ENCODE measurements at places on chromosomes 1 and 21. TPM values are rescaled to one million over a fixed set of nuclear protein-coding genes. Genes with fewer than 3 reads are reported as not detected.

The OPTC gene
- polyA plus RNA-seq, result 0.28 TPM

The OPRD1 gene
- polyA plus RNA-seq, result 0.08 TPM

DNA sequence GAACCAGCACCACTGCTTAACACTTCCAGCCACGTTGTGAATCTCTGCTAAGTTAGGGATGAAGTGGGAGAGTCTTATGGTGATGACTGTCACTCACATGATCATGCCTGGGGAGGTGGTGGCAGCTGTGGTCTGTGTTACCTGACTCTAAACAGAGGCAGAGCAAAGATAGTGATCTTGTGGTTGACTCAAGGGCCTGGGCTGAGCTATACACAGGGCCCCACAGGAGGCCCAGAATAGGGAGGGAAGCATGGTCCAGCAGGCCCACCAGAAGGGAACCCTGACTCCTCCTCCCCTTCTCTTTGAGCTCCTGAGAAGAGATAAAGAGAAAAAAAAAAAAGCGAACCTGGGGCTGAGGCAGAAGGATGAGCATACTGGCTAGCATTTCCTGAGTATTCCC lies 55.0 kb downstream of the PLXNA2 start:
- peak overlapping the region; percentile 29 for H3K27ac ChIP-seq
- H3K4me3 ChIP-seq, result no peak overlapping the region
- H3K27me3 ChIP-seq, result no peaks in the 10 kb centered on the region
- DNase-seq, result no peak
- H3K36me3 ChIP-seq, result no peaks in the 10 kb centered on the region

DNA sequence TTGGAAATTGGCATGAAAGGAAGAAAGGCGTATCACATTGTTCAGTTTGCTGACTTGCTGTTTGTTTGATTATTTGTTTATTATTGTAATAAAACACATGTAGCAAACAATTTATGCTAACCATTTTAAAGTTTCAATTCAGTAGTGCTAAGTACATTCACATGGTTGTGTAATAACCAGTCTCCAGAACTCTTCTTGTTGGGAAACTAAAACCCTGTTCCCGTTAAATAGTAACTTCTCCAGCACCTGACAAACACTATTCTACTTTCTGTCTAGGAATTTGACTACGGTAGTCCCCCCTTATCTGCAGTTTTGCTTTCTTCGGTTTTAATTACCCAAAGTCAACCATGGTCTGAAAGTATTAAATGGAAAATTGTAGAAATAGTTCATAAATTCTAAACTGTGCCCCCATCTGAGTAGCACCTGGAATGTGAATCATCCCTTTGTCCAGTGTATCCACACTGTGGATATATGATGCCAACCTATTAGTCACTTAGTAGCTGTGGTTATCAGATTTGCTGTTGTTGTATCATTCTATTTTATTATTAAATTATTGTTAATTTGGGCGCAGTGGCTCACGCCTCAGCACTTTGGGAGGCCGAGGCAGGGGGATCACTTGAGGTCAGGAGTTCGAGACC lies 5.5 kb downstream of the MORC3 start:
- H3K27ac ChIP-seq, result no peak overlapping the region
- H3K27me3 ChIP-seq, result no peaks in the 10 kb centered on the region
- H3K36me3 ChIP-seq, result no peaks in the 10 kb centered on the region

Measured in hepatocyte (in vitro differentiated cells).